ENCODE measurements at places on chromosomes 12 and 14.

DNA sequence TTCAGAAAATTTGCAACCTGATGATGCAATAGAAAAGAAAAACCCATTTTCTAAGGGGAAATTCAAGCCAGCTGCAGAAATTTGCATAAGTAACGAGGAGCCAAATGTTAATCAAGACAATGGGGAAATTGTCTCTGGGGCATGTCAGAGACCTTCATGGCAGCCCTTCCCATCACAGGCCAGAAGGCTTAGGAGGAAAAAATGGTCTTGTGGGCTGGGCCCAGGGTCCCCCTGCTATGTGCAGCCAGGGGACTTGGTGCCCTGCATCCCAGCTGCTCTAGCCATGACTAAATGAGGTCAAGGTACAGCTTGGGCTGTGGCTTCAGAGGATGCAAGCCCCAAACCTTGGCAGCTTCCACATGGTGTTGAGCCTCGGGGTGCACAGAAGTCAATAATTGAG is 28.2 kb upstream of the AVPR1A start:
- no peak for DNase-seq

DNA sequence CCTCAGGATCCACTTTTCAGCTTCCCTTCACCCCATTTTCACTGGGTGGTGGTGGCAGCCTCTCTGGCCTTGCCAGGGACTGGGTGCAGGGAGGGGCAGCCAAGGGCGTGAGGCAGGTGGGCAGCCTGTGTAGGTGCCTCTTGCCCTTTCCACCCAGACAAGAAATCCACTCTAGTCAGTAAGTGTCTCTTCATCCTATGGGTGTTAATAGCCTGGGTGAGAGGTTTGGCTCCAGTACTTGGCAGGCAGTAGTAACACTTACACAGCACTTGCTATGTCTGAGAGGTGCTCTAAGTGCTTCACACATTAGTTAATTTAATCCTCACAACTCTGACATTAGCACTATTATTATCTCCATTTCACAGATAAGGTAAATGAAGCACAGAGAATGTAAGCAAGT is 171.9 kb downstream of the EMP1 start:
- no peak for DNase-seq

DNA sequence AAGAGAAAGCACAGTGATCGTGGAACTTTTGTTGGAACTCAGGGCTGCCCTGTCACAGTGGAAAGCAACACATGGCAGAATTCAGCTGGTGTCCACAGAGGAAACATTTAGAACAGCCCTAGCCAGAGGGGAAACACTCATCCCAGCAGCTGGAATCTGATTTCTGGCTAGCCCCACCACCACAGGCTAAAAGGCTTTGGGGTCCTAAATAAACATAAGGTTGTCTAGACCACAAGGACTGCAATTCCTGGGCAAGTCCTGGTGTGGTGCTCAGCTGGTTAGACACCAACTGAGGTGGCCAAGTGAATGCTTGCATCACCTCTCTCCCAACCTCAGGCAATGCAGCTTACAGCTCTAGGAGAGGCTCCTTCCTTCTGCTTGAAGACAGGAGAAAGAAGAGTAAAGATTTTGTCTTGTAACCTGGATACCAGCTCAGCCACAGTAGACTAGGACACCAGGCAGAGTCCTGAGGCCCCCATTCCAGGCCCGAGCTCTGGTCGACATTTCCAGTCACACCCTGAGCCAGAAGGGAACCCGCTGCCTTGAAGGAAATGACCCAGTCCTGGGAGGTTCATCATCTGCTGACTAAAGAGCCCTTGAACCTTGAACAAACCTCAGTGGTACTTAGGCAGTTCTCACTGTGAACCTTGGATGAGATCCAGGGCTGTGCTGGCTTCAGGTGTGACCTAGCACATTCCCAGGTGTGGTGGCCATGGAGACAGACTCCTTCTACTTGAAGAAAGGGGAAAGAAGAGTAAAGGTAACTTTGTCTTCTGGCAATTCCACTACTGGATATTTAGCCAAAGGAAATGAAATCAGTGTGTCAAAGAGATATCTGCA is 85.4 kb upstream of the PLXNC1 start:
- no peak for DNase-seq

DNA sequence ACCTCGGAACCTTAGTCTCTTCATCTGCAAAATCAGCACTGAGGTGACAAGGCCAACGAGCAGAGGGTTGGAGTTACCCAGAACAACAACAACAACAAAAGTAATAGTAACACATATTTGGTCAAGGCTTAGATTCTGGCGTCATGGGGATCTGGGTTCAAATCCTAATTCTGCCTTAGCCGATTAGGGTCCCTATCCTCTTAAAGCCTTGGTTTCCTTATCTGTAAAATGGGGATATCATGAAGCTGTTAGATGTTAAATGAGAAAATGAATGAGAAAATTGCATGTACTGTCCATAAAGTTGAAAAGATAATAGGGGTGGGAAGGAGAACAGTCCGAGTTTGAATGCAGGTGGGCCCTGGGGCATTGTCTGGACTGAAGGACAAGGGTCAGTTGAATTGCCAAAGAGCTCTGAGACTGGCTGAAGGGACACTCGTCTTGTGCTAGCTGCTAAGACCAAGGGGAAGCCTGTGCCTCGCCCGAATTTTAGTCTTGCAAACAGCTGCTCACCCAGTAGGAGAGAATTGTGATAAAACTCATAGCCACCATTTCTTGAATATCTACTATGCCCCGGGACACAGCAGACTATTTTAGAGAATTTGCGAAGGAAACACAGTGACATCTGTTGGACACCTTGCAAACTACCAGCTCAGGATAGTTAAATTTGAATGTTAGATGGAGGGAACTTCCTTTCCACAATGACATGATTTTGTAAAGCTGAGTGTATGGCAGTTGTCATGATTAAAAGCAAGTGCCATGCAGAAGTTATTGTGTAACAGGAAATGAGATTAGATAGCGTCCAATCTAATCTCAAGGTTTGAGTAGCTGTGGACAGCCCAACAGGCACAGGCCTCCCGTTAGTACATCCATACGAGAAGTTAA is 6.8 kb upstream of the HNF1A start:
- peak; percentile 55 for DNase-seq

DNA sequence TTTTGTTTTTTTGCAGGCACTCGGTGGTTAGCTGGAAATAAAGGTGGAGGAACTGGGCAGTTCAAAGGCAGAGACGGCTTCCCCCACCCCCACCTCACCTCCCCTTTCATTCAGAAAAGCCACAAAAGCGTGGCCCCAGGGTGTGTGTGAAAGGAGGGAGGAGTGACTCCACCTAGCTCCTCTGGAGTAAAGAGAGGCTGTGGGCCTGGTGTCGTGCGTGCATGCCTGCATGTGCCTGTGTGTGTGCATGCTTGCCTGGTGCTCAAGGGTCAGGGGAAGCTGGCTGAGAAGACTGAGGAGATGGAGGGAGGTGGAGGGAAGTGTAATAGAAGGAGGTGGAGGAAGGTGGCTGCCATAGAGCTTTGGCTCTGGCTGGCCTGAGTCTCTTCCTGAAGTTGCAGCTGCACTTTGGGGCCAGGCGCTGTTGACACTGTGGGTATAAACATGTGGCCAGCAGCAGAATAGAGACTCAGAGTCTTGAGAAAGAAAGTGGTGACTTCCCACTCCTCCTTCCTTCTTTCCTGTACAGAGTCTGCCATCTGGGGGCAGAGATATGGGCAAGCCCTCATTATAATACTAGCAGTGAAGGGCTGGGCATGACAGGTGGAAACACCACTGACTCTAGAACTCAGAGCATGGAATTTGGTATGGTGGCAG is 36.9 kb upstream of the SINHCAF start:
- DNase-seq = peak; percentile 27

DNA sequence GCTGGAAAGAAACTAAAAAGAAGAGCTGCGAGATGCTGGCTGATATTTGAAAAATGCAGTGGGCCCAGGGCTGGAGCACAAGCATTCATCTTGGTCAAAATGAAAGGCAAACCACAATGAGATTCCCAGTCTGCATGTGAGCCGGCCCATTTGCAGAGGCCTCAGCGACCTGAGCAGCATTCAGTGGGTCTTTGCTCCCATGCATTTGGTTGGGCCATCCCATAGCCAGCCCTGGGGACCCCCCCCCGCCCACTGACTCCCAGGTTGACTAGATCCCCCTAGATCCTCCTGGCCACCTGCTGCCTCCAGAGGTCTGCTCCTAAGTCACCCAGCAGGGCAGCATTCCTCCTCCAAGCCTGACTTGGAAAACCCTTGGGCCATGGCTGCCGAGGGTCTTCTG is 59.8 kb downstream of the PRMT8 start:
- no peak for DNase-seq

DNA sequence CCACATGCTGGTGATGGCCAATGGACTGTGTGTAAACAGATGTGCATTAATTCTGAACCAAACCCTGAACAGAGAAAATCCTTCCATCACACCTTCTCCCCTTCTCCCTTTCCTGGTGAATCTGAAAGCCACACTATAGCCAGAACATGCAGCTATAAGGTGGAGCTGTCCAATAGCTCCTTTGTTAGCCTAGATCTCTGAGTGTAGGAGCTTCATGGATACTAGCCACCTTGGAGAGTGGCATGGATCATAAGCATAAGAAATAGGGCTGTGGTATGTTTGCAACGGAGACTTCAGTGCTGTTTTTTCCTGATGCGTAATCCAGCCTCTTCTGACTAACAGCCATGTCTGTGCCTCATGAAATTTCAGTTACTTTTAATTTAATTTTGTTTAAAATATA is 364.5 kb downstream of the BTG1 start:
- DNase-seq = no peak

DNA sequence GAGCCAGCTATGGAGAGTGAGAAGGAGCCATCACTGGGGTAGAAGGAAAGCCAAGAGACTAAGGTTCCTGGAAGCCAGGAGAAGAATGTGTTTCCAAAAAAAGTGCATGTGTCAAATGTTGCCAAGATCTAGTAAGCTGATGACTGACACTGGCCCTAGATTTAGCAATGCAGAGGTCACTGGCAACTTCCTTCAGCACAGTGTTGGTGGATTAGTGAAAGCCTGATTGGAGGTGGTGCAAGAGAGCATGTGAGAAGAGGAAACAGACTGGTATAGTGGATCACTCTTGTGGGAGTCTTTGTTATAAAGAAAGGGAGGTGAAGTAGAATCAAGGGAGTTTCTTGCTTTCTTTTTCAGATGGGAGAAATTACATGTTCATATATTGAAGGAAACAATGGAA is 34.1 kb upstream of the CHGA start:
- no peak for DNase-seq

DNA sequence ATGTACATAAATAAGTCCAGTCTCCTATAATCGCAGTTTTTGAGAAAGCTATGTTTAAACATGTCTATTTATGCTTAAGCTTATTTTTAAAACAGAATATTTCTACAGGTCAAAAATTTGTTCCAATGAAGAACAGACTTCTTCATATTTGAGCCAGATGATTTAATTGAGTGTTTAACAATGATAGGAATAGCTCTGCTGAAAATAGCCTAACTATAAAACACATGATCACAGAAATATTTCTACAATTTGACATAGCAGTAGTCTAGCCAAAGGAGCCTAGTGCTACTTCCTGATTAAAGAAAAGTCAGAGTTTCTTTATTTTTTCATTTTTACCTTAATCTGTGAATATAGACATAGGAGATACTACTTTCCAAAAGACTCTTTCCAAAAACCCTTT is 29.4 kb downstream of the DCP1B start:
- no peak for DNase-seq

DNA sequence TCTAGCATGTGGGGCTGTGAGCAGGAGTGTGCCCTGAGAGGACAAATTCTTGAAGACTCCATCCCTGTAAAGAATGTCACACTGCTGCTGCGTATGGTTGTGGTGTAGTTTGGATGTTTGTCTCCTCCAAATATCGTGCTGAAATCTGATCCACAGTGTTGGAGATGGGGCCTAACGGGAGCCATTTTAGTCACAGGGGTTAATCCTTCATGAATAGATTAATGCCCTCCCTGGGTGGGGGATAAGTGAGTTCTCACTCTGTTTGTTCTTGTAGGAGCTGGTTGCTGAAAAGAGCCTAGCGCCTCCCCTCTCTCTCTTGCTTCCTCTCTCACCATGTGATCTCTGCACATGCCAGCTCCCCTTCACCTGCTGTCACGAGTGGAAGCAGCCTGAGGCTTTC is 94.5 kb upstream of the VASH1 start:
- no peak for DNase-seq

- no peak for DNase-seq
These were observed 49.9 kb downstream of the FOXN3 start for GRCh38 chr14:89366864-89367778.

DNA sequence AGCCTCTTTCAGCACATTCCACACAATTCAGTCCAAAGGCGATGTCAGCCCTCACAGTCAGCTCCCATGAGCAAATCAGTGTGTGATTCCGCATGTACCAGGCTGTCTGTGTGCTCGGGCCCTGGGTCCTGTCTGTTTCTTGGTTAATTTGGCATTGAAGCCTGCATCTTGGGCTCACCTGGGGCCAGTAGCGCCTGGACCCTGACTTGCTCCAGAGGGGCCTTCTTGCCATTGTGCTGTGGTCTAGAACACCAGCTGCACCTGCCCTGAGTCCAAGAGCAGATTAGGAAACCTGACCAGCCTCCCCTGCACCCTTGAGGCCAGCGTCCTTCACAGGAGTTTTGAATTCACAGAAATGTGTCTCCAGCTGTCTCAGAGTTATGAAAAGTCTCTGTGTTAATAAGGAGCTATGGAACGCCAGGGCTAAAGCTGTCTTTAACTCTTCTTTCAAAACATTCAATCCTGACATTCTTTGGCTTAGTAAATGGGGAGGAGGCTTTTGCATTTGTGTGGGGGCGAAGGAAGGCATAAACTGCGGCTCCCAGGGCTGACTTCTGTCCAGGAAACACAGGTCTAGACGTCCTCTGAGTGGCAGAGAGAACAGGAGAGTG is 102.2 kb downstream of the ARF6 start:
- no peak for DNase-seq

GRCh38 chr12:121748218-121748570 is 35.6 kb downstream of the TMEM120B start:
- peak; percentile 29 for DNase-seq

GRCh38 chr12:120098756-120099470 is 17.6 kb downstream of the RAB35 start:
- no peak for DNase-seq

DNA sequence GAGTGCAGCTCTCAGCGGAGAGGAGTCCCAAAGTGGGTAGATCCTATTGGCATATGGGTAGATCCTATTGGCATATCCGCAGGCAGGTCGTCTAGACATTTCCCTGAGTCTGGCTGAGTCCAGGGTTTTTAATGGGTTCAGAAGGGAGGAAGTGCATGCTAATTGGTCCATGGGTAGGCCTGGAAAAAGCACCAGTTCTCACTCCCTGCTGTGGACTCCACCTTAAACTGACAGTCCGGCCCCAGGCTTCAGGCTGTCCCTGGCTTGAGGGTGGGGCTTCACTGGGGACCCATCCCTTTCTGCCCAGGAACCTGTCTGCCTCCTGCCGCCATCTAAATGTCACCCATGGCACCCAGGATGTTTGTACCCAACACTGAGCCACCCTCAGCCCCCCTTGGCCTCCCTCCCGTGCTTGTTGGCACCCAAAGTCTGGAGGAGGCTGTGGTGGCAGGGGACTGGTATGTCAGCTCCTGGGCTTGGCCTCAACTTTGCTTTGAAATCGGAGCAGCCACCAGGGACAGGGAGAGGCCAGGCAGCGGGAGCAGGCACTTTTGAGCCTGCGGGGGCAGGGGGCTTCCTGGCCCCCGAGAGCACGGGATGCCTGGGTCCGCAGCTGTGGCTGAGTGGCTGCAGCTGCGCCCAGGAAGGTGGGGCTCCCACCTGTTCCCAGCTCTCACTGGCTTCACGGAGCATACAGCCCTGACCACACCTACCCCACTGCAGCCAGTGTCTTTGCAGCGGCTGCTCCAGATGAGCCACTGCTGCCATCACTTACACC is 29.6 kb upstream of the YAF2 start:
- DNase-seq = no peak

Measured in NCI-H526 (cell line).